Activated T-helper 1 cell treated with Interleukin-2 at 50 U/mL for 16 hours (primary cell): ENCODE measurements at places on chromosomes 4 and X.

GRCh38 chrX:1416965-1417760, 25.2 kb upstream of the SLC25A6 start:
- DNase-seq: no peak

DNA sequence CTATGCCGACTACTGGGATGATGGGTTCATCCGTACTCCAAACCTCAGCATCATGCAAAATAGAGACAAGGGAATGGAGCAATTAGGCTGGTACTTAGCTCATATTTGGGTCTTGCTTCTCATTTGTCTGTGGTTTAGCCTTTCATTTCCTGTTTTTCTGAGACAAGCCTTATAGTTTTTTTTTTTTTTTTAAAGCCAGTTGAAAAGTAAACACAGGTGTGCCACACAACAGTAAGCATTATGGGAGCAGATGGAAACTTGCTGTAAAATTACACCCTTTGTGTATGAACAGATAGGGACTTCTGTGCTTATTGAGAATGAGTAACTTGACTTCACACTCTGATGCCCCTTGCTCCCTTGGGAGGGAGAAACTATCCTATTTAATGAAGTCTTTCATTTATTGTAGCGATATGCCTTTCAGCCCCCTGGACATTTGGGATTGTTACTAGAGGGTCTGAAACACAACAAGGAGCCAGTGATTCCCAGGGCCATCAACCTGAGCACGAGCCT, 13.7 kb downstream of the RASSF6 start:
- no peak for DNase-seq

DNA sequence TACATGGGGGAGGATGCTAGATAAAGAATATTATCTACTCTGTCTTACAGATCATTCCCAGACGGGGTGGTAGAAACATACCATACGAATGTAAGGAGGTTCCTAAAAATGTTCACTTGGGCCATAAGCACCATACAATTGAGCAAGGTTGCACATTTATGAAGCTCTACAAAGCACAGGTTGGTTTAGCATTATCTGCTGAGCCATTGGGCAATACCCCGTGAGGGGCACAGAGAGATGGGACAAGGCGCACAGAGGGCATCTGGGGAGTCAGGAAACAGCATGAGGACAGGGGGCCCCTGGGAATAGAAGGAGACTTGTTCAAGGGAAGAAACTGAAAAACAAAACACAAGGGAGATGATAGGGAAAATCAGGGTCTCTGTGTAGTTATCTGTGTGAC, 305.3 kb downstream of the TRIML1 start:
- no peak for DNase-seq

- no peak for DNase-seq
These were observed 192.1 kb downstream of the ADAMTS3 start for GRCh38 chr4:72376901-72377300.

DNA sequence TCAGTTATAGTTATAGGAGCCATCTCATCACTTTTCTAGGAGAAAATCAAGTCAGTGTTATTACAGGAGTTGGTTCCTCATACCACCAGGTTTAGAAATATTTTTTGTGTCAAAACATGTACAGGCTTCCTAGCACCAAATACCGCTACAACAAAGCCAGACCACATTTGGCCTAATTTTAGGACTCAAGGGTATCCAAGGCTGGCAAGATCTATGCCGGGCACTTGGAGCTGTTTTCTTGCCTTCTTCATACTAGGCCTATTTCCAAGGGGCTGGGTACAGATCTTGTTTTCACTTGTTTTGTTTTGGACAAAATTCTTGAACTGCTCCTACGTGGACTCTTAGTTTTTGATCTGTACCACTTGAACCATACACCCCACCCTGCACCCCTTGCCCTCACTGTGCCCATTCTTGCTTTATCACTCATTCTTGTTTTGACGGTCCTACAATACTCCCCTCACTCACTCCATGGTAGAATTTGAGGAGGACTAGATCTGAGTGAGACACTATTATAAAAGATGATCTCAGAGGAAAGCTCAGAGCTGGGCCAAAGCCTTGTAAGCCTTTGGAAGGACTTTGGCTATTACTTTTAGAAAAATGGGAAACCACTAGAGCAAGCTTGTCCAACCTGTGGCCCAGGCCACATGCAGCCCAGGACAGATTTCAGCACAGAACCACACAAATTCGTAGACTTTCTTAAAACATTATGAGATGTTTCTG, 17.7 kb upstream of the TMEM144 start:
- DNase-seq: no peak

DNA sequence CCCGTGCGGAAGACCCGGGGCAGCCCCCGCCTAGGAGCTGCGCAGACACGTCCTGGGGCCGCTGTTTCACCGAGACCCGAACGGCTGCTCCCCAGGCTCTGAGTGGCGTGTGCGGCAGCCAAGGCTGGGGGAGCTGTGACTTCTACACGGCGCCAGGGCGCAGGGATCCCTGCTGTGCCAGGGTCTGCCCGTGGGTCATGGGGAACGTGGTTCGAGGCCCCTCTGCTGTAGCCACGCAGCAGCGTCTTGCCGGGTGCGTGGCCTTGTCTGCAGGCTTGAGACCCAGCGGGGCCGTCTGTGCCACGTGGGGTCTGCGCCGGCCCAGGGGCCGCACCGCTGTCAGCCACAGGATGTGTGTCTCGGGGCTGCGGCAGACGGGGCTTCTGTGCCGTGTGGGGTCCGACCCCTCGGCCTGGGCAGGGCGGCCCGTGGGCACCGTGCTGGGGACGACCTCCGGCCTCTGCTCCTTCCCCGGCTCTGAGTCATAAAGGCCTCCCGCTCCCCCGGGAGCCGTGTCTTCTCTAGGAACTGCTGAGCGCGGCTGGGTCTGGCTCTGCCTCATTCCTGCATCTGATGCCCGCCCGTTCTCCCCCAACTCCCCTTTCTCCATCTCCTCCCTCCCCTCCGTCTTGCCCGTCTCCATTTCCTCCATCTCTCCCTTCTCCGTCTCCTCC, 12.7 kb upstream of the GTPBP6 start:
- DNase-seq: no peak

DNA sequence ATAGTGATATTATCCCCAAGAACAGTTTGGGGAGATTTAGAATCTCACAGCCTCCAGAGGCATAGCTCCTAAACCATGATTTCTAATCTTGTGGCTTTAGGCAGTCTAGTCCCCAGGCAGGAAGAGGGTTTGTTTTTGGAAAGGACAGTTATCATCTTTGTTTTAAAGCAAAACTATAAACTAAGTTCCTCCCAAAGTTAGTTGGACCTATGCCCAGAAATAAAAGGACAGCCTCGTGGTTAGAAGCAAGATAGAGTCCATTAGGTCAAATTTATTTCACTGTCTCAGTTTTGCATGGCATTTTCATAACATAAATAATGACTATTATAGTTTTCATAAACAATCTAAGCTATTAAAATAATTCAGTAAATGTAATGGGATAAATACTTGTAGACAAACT, 120.5 kb downstream of the MAGEC2 start:
- no peak for DNase-seq

DNA sequence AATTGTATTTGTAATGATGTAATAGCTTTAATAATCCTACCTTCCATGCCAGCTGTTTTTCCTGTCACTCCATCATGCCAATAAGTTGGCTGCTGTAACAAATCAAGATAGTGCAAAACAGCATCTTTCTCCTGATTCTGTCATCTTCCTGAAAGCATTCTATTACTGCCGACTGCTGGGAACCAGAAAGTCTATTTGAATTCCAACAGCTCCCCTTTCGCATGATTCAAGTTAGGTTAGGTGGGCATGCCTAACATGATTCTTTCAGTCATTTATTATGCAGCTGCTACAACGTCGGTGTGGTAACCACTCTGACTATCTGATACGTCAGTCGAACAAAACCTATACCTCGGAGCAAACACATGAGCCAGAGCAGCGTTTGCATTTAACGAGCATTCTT, 127.9 kb upstream of the DMD start:
- no peak for DNase-seq

DNA sequence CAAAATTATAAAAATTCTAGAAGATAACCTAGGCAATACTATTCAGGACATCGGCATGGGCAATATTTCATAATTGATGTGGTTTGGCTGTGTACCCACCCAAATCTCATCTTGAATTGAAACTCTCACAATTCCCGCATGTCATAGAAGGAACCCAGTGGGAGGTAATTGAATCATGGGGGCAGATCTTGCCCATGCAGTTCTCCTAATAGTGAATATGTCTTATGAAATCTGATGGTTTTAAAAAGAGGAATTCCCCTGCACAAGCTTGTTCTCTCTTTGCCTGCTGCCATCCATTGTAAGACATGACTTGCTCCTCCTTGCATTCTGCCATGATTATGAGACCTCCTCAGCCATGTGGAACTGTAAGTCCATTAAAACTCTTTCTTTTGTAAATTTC, 77.7 kb downstream of the DDX60 start:
- DNase-seq: no peak

GRCh38 chrX:675955-676295, 45.3 kb downstream of the SHOX start:
- no peak for DNase-seq

DNA sequence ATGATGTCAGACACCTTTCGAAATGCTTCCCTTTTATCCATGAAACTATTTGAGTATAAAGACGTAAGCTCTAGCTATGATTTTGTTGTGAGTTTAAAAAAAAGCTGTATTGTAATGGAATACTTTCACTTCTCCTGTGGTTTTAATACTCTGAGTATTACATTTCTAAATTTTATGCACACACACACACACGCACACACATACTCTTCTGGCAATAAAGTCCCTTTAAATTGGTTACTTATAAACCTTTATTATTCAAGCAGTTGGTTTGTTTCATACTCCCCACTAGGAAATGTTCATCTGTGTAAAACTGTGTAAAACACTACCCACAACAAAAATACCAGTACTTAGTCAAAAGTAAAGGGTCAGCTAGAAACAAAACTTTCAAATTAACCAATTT, 18.2 kb downstream of the VAMP7 start:
- no peak for DNase-seq

DNA sequence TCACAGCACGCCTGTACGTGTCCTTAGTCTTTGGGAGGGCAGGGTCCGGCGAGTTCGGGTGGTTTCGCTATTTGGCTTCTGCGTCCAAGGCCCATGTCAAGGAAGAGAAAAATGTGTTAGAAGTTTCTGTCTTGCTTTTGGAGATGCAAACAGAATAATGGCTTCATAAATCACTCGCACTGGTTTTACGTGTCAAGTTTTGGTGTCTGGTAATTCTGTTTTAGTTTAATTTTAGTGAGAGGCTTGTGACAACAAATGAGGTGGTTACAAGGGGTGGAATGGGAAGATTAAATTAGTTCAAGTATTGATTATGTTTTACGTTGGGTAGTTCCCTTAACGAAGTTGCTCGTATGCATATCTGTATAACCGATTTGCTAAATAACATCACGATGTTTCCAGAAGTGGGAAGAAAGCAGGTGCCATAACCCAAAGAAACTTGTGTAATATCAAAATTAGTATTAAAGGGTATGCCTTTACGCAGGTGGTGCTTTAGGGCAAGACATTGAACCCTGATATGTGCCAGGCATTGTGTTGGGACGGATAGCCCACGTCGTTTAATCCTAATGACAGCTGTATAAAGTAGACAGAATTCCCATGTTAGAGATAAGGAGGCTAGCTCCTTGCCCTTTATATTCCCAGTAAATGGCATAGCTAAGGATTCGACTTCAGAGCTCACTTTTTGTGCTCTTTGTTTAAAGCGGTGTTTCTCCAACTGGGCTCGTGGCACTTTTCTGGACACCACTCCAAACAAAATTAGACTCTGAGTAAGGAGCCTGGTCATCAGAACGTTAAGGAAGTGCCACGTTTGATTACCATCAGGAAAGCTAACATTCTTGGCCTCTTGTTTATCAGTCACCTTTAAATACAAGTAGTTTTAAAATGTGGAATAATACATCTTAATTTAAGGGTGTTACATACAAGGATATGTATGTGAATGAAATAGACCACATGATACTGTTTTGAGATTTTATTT, 843 bp downstream of the RPL34 start:
- no peak for DNase-seq

DNA sequence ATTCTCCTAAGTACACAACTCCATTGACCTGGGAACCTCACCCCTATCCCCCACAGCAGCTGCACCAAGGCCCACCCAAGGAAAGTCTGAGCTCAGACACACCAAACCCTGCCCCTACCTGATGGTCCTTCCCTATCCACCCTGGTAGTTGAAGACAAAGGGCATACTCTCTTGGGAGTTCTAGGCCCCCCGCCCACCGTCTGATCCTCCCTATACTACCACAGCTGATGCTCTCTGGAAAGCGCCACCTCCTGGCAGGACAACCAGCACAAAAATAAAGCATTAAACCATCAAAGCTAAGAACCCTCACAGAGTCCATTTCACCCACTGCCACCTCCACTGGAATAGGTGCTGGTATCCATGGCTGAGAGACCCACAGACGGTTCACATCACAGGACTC, 83.6 kb downstream of the ANAPC10 start:
- DNase-seq: no peak

- no peak for DNase-seq
These were observed 4.5 kb downstream of the G6PD start for GRCh38 chrX:154541896-154542722.

DNA sequence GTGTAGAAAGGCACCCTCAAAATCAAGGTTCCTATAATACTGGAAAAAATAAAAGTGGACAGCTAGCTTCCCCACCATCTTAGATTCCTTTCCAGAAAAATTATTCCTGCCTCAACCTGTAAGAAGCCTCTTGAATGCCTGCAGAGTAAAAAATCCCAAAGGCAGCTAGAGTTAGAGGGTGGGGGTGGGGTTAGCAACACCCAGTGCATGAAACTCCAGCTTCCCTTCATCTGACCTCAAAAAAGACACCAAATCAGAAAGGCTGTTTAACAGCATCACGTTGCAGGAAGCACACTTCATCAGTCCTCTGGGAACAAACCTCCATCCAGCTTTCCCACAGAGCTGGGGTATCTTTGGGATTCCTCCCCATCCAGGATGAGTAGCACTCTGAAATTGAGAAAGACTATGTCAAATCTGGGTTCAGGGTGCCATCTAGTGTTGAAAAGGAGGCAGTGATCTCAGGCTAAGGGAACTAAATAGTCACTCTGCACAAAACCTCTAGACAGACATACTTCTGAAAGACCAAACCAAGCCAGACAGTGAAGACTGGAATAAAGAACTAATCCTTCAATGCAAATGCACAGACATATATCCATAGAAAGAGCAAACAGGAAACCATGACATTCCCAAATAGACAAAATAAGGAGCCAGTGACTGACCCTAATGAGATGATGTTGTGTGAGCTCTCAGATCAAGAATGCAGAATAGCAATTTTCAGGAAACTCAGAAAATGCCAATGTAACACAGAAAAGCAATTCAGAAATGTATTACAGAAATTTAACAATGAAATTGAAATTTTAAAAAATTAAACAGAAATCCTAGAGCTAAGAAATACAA, 97.9 kb downstream of the ARHGEF9 start:
- no peak for DNase-seq
